ENCODE measurements at places on chromosomes 7 and 10. TPM values are rescaled to one million over a fixed set of nuclear protein-coding genes. Genes with fewer than 3 reads are reported as not detected.

The NPFFR1 gene
- not detected for total RNA-seq

- DNase-seq = no peak
Measured at GRCh38 chr10:1200866-1201807, 145.0 kb downstream of the WDR37 start.

The MKX gene
- not detected for total RNA-seq

DNA sequence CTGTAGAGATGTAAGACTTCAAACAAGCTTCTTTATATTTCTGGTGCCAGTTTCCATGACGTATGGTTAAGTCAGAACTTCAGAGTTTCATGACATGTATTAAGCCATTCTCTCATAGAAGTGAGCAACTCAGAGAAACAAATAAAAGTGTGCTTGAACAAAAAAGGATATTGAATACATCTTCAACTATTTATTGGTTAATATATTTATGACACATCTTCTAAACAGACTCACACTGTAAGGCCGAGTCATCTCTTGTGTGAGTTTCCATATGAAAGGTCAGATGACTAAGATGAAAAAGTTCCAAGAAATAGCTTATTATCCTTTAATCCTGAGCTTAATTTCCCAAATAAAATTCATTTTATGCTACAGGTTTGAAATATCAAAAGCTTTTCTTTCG, 105.5 kb upstream of the CSTF2T start:
- DNase-seq = no peak

DNA sequence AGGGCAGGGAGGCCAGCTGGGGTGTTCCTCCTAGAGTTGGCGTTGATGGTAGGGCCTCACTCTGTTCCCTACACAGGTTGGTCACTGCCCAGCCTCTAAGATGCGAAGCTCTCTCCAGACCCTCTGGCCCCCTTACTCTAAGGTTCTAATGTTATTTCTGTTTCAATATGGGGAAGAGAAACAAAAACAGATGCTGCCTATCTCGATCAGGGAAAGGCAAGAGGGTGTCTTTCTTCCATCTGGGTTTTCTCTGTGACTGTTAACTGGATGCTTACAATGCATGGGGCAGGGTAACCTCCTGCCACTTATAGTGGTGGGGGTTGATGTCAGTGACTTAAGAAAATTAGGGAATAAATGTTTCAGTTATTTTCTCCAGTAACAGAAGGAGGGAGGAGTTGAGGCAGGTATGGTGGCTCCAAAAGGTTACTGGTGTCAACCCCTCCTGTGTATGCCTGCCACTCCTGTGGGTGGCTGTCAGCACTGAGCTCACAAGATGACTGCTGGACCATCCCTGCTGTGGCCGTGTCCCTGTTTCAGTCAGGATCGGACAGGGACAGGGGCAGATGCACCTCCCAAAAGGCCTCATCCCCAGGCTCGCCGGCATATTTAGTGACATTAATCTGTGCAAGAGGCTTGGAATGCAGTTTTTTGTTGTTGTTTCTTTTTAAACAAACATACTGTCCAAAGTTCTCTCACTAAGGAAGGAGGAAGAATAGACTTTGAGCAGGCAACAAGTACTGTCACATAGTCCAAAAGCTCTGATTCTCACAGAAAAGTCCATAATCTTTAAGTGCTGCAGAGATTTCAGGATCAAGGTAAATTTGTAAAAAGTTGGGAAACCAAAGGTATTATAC, 39.6 kb upstream of the SYPL1 start:
- no peak for DNase-seq

- DNase-seq = peak; percentile 6
Measured at GRCh38 chr10:118911363-118911762, 118.2 kb upstream of the NANOS1 start.

- no peak for DNase-seq
Measured at GRCh38 chr7:3063016-3063753, 19.5 kb upstream of the CARD11 start.

The SPDYE16 gene
- total RNA-seq = not detected

The PDE1C gene
- total RNA-seq = not detected

The PKD2L1 gene
- total RNA-seq = not detected

DNA sequence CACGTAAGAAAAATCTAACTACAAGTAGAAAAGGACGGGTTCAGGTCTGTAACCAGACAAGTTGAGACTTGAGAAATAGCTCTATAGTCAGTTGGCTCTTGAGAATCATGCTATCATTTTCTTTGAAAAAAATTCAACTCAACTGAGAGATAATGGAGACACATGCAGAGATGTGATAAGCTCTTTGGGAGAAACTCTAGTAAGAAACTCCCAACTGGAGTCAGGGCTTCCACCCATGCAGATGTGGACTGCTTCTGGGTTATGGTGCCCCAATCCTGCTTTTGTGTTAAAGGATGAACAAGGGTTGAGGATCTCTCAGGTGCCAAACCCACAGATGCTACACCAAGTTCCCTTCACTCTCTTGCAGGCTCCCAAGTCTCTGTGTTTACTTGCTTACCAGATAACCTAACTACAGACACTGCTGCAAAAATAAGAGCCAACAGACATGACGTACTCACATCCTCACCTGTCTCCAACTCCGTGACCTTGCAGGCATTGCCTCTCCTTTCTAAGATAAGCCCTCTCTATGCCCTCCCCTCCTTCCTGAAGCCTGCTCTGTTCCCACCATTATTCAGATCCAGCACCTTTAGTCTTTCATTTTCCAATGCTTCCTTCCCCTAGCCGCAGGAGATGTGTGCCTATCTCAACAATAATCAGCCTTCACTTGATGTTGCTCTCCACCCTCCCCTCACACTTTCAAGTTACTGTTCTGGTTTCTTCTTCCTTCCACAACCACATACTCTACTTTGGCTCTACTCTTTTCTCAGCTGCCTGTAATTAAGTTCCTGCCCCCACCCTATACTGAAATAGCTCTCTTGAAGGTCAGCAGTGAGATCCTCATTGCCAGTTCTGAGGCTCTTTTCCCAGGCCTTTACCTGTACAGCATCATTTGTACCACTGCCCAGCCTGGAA, 130.0 kb downstream of the ICA1 start:
- no peak for DNase-seq

DNA sequence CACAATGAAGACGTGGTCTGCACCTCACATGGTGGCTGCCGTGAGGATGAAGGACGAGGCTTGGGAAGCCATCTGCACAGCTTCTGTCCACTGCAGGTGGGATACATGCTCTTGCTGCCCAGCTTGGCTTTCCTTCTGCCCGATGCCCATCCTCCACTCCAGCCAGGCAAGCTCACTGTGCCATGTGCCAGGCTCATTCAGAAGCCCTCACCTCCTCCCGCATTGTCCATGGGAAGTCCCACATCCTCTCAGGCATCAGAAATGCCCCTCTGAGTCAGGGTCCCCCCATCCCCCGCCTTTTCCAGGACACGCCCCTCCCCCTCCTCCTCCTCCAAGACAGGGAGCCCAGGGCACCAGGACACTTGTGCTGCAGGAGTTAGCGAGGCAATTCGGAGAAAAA, 4.6 kb upstream of the NOM1 start:
- DNase-seq = no peak

GRCh38 chr10:25392132-25392531, 217.3 kb downstream of the GPR158 start:
- DNase-seq = no peak

DNA sequence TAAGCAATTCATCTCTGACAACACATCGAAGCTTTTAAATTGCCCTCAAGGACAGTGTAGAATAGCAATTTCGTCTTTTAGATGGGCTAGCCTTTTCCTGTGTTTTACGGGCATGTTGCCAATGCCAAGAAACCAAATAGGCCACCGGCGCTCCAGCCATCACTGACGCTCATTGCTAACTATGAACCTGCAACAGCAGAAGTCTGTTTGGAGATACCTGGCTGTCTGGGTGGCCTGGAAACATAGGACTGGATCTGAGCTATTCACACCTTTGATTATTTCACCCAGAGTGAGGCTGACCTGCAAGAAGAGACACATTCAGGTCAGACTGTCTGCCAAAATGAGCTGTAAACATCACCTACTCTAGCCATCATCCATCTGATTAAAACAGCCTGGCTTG, 12.0 kb downstream of the KPNA7 start:
- DNase-seq = no peak

DNA sequence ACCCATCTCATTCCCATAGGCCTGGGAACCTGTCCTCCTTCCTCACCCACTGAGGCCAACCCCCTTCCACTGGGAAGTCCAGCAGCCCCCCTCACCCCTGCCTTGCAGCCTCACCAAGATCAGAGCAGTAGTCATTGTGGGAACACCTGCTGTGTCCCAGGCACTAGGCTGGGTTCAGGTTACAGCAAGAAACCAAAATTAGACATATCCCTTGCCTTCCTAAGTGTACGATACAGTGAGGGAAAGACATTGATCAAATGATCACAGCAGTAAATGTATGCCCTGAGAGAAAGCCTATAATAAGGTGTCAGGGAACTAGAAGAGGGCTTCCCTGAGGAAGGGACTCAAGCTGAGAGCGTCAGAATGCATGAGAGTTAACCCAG, 17.0 kb upstream of the C10orf105 start:
- DNase-seq = no peak

- DNase-seq = no peak
Measured at GRCh38 chr7:111650456-111650999, 88.2 kb upstream of the IMMP2L start.

The CCZ1B gene
- 34.1 TPM for total RNA-seq

The LDB3 gene
- total RNA-seq = 1.1 TPM

The ATOH7 gene
- total RNA-seq = not detected

The PRR15 gene
- not detected for total RNA-seq

The AGR3 gene
- total RNA-seq = not detected

All from SJSA1 (cell line).